ENCODE measurements at places on chromosomes 7 and 10.

DNA sequence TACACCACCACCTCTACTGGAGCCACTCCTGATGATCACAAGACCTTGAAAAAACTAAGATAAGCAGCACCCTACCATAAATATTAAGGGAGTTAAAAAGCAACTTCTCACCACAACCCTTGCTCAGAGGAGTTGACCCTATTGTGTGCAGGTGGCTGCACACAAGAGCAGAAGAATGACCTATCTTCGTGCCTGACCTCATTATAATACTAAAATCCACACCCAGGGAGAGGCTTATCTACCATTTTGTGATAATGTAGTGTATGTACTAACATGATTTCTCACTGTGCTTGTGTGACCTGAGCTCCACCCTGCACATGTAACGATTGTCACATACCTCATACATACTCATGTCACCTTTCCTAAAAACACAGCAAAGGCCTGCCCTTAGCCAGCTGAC, 205.0 kb upstream of the MBL2 start:
- DNase-seq, result no peak

DNA sequence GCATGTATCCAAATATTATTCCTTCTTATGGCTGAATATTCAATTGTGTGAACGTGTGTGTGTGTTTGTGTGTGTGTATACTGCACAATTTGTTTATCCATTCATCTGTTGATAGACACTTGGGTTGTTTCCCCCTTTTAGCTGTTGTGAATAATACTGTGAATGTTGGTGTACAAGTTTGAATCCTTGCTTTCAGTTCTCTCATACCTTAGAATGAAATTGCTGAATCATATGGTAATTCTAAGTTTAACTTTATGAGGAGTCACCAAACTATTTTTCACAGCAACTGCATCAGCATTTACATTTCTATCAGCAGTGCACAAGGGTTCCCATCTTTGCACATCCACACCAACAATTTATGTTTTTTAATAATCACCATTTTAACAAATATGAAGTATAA, 86.9 kb upstream of the GATAD1 start:
- DNase-seq, result no peak

- no peak for DNase-seq
These were observed 282.7 kb upstream of the SEMA3D start for GRCh38 chr7:85469446-85470010.

- no peak for DNase-seq
These were observed 47.8 kb upstream of the WASL start for GRCh38 chr7:123796568-123796967.

GRCh38 chr10:26573674-26574073, 123.8 kb upstream of the PDSS1 start:
- DNase-seq, result no peak

DNA sequence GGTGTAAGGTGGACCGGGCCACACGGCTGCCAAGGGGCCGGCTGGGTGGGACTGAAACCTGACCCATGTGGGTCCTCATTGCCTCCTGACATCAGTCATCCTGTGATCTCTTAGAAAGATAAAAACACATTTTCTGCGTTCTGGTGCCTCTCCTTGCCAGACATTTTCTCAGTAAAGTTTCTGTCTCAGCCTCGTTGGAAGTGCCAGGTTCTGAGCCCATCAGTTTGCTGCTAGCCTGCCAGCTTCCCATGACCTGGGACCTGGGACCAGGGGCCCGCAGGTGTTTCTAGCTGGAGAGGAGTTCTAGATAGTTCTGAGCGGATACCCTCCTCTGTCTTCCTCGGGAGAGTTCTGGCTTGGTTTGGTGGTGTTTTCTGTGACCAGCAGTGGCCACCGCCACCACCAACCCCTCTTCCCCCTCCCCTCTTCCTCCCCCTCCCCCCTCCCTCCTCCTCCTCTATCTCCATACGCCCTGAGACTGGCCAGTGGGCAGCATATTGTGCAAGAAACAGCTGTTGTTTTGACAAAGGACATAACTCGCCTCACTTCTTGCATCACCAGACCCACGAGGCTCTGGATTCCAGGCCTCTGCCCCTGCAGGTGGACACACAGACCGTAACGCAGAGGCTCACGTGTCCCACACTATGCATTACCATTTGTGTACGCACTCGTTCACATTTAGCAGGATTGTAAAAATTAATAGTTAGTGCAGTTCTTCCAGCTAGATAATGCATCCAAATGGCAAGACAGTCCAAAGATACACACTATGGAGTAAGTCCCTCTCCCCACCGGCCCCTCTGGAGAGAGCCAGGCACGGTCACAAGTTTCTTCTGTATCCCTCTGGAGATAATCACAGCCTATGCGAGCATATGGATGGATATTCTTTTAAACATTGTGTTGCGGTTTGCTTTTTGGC, 94.6 kb downstream of the CUX1 start:
- DNase-seq, result peak; percentile 75

DNA sequence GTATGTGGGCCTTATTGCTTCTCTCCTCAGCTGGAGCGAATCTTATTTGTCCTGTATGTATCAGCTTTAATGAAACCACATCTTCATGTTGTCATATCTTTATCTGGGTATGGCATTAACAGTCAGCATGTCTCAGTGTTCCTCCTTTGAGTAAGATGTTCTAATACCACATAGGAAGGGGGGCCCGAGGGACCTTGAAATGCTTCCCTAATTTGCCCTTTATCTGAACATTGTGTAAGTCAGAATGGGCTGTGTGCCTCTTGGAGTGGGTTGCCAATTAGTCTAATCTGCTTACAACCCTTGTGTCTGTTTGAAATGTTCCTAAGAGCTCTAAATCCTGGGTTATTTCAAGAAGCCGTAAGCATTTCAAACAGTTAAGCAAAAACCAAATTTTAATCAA, 623.8 kb downstream of the SUGCT start:
- no peak for DNase-seq

- no peak for DNase-seq
These were observed 656.9 kb downstream of the CNTNAP2 start for GRCh38 chr7:146773506-146773905.

DNA sequence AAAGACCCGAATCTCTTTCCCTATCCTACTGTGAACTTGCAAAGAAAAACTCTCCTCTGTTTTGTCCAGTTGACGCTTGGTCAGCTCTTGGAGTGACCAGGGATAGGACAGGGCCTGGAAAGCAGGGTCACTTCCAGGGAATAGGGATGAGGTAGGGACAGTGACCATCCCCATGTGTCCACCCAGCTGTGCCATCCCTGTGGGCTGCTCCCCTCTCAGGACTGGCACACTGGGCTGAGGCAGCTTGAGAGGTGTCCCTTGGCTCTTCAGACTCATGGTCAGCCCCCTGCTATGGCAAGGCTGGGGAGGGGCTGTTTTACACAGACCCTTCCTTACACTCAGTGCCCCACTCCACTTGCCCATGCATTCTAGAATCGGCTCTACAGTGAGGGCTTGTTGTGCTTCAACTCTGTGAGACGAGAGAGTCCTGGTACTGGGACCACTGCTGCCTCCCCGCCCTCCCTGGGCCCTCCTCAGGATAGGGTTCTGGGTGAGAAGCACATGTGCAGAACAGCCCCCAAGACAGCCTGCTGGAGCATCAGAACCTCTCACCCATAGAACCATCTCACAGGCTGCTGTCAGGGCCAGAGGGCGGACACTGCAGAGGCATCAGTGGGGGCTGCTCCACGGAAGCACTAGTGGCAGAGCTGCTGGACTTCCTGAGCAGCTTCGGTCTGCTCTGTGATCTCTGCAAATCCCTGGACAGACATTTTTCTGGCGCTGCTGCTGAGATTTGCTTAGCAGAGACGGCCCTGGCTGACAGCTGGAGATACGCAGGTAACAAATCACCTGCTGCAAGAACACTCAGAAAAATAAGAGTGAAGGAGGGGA, 202.8 kb upstream of the CXCL12 start:
- DNase-seq, result no peak

GRCh38 chr7:140033036-140033435, 29.7 kb downstream of the PARP12 start:
- no peak for DNase-seq

GRCh38 chr7:110881721-110882120, 209.2 kb upstream of the LRRN3 start:
- no peak for DNase-seq

DNA sequence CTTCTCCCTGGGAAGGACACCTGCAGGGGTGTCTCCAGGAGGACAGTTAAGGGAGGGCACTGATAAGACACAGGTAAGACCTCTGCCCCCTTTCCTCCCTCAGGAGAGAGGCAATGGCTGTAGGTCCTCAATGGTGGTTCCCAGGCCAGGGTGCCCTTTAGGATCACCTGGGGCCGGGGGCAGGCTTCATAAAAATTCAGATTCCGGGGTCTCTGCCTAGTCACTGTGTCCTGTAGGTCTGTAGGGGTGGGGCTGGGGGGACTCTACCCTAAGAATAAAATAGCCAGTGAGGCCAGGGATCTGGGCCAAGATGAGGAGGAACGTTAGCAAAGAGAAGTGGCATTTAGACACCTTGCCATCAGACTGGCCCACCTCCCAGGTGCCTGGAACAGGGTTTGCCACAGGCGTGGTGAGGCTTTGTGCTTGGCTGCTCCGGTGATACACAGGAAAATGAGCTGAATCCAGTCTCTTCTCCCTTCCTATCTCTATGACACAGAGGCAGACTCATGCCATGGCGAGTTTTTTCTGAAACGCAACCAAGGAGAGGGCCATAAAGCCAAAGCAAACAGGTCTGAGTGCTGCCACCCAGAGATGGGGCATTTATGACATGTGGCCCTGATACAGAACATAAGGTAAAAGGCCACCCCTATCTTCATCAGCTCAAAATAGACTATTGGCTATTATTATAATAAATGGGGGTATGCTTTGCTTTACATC, 52.6 kb downstream of the SH3PXD2A start:
- no peak for DNase-seq

GRCh38 chr7:134988161-134988560, 1.9 kb downstream of the AGBL3 start:
- no peak for DNase-seq

GRCh38 chr7:151351967-151352366, 10.4 kb downstream of the NUB1 start:
- DNase-seq, result no peak

- no peak for DNase-seq
These were observed 550.0 kb downstream of the TNS3 start for GRCh38 chr7:47031786-47032535.

GRCh38 chr10:116168329-116168728, 104.7 kb downstream of the GFRA1 start:
- no peak for DNase-seq

- DNase-seq, result no peak
These were observed 63.1 kb downstream of the BLNK start for GRCh38 chr10:96208271-96208670.

DNA sequence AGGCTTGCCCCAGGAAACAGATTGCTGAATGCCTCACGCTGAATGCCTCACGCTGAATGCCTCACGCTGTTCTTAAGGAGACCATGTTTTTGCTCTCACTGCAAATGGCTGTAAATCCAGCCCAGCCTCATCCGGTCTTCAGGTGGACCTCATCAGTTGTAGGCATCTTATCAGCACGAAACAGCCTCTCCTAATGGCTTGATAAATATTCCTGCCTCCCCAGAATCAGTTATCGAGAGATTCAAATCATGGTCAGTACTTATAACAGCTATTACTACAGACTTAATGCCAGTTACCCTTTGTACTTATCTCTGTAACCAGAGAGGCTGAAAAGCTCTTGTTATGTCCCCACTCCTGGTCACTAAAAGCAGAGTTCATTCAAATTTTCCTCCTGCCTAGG, 290.6 kb downstream of the FZD1 start:
- DNase-seq, result no peak

All from heart left ventricle (tissue), 16 donors.